ENCODE measurements at places on chromosomes 2 and 18. TPM values are rescaled to one million over a fixed set of nuclear protein-coding genes. Genes with fewer than 3 reads are reported as not detected.

ZBTB7C gene
- total RNA-seq: 0.10 TPM

KIAA2012 gene
- total RNA-seq: not detected

LYG2 gene
- total RNA-seq: not detected

NRP2 gene
- total RNA-seq: 7.1 TPM

CCDC74B gene
- 1.7 TPM for total RNA-seq

CCDC150 gene
- total RNA-seq: 16.0 TPM

ASB3 gene
- 20.2 TPM for total RNA-seq

DES gene
- not detected for total RNA-seq

SATB2 gene
- 0.02 TPM for total RNA-seq

DPP10 gene
- not detected for total RNA-seq

MPP4 gene
- not detected for total RNA-seq

RGPD4 gene
- total RNA-seq: not detected

PCARE gene
- total RNA-seq: not detected

METAP1D gene
- 4.9 TPM for total RNA-seq

REEP1 gene
- total RNA-seq: 0.17 TPM

TWIST2 gene
- not detected for total RNA-seq

RAB6C gene
- total RNA-seq: not detected

SRD5A2 gene
- not detected for total RNA-seq

CD28 gene
- total RNA-seq: 151 TPM

PLEK gene
- total RNA-seq: 0.40 TPM
